AG09309 (cell line): ENCODE measurements at places on chromosomes 5 and 9.

GRCh38 chr5:144036476-144036875, 134.0 kb downstream of the YIPF5 start:
- DNase-seq: no peak

DNA sequence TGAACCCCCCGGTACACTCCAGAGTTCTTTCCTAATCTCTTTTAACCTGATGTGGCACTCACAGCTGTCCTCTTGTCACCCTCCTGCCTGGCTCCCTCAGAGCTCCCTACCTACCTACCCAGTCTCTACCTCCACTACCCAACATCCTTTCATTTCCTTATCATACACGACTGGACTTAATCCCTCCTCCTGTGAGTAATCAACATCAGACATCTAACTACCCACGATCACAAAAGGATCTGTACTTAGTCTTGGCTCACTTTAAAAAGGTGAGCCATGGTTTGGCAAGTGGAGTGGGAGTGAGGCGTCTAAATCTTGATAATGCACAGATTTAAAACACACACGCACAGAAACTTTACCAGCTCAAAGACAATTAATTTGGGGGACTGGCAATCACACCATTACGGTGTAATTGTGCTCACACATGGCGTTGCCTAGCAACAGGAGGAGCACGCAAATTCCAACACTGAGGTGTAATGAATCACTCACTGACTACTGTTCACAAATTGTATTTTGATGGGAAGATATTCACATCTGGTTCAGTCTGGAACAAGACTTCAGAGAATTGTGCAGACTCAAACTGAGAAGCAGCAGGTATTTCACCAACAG, 235.9 kb downstream of the EPB41L4A start:
- no peak for DNase-seq

DNA sequence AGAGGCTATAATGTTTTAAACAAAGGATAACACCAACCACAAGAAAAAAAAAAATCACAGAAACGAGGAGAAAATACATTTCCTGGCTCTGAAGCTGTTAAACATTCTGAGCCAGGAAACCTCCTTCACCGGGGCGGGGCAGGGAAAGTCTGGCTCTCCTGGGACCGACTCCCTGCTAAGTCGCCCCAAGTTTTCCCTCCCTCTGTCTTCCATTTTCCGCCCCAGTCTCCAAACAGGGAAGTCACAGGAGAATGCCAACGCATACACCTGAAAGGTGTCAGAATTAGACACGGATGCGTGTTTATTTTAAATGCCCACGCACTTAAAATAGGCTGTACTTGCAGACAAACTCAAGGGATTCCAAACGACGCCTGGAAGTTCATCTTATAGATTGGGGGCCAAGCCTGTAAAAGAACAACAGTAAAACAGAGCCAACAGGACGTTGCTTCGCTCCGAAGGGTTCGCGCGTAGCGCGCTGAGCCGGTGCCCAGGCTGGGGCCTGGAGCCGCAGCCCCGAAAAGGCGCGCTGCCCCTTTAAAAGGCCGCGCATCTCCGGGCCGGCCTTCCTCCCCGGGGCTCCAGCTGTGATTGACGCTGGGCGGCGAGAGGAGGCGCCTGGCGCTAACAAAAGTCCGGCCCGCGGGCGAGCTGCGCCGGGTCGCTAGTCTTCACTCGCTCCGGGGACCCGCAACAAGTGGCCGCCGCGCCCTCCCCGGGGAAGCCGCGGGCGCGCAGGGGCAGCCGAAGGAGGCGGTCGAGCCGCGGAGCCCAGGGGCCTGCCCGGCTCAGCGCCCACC, at the start of gene FBXL7:
FBXL7 (plus strand) TSS at position 653 of the 797 bp plus-strand sequence.
- no peak for DNase-seq

GRCh38 chr5:37871023-37871815, 31.4 kb upstream of the GDNF start:
- DNase-seq: peak; percentile 79

GRCh38 chr9:116777116-116777515, 90.0 kb downstream of the TRIM32 start:
- no peak for DNase-seq
